ENCODE measurements at places on chromosomes 6 and 20. TPM values are rescaled to one million over a fixed set of nuclear protein-coding genes. Genes with fewer than 3 reads are reported as not detected.

DNA sequence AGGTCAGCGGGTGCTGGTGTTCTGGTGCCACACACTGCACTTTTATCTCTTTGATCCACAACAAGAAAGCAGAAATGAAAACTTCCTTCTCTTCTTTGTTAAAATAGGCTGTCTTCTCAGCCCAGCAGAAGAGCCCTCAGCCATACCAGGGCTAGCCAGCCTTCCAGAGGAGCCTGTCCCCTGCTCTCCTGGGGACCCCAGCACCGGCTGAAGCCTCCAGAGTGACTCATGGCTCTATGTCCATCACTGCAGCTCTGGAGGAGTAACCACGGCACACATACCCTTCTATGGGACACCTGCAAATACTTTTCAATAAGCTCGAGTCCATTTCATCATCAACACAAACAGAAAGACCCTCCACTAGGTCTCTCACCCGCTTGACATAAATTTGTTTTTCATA is 135.6 kb upstream of the CST7 start:
- H3K27me3 ChIP-seq = no peaks in the 10 kb centered on the region
- H3K4me3 ChIP-seq = no peak overlapping the region
- no peaks in the 10 kb centered on the region for H3K36me3 ChIP-seq

- no peak overlapping the region for H3K4me3 ChIP-seq
- no peak for DNase-seq
- H3K4me1 ChIP-seq = no peaks in the 10 kb centered on the region
- H3K27ac ChIP-seq = no peak overlapping the region
- no peaks in the 10 kb centered on the region for H3K36me3 ChIP-seq
- no peaks in the 10 kb centered on the region for H3K27me3 ChIP-seq
Observed at GRCh38 chr6:139903411-139904157, 529.1 kb upstream of the CITED2 start.

DNA sequence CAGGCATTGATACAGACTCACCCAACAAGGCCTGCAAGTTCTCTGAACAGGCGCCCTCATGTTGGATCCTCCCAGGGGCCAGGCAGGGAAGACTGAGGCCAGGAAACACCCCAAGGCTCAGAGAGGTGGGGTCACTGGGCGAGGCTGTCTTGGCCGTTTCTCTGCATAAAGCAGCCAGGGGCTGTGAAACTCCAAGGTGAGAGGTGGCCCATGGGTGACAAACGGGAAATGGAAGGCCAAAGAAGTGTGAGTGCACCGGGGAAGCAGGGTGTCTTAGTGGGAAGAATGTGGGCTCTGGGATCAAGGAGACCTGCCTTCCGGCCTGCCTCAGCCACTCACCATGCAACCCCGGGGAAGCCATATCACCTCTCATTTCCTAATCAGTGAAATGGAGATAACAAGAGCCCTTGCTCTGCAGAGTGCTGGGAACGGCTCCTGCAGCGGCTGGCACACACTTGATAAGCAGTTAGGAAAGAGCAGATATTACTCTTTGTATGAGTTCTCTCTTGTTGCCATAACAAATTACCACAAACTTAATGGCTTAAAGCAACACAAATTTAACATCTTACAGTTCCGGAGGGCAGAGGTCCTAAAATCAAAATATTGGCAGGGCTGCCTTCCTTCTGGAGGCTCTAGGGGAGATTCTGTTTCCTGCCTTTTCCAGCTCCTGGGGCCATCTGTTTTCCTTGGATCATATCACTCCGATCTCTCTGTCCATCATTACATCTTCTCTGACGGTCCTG is 168.6 kb downstream of the NFATC2 start:
- no peak for DNase-seq
- no peaks in the 10 kb centered on the region for H3K36me3 ChIP-seq
- H3K27ac ChIP-seq = no peak overlapping the region
- no peaks in the 10 kb centered on the region for H3K27me3 ChIP-seq

- no peak overlapping the region for H3K4me3 ChIP-seq
- no peaks in the 10 kb centered on the region for H3K36me3 ChIP-seq
- no peak for DNase-seq
- no peak overlapping the region for H3K27ac ChIP-seq
- H3K27me3 ChIP-seq = no peaks in the 10 kb centered on the region
- no peaks in the 10 kb centered on the region for H3K4me1 ChIP-seq
Observed at GRCh38 chr6:47141171-47141570, 99.0 kb upstream of the ADGRF1 start.

DNA sequence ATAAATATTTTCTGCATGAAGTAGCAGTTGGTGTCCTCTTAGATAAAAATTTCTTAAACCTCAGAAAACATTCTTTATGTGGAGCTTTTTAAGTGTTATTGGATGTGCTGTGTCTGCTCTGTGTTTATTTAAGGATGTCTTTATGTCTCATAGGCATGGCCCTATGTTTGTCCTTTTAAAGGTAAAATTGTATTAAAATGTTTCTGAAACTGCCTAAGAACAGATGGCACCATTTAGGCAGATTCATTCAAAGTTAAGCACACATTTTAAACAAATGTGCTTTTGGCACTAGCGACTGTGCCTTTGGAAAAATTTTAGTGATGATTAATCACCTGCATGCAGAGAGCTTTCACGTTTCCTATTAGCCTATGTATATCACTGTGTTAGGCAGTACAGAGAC is 125.2 kb downstream of the KIF6 start:
- no peaks in the 10 kb centered on the region for H3K36me3 ChIP-seq
- H3K4me3 ChIP-seq = no peak overlapping the region
- no peaks in the 10 kb centered on the region for H3K27me3 ChIP-seq
- no peak overlapping the region for H3K27ac ChIP-seq
- DNase-seq = no peak

The GRM4 gene
- not detected for total RNA-seq

DNA sequence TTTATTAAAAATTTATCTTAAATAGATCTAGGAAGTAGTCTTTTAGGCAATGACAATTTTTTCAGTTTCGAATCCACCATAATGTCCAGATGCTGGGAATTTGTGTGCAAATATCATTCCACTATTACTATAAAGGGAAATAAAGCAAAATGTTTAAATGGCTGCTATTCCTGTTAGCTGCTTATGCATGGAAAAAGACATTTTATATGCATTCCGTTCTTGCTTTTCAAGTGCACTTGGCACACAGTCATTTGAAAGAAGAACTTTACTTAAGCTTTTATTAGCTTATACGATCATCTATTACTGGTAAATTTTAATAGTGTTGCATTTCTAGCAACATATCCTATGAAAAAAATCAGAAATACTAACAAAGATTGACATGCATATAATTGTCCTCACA is 42.0 kb downstream of the PRL start:
- H3K4me1 ChIP-seq = peaks cover 5% of the 10 kb centered on the region
- H3K27me3 ChIP-seq = no peaks in the 10 kb centered on the region
- no peaks in the 10 kb centered on the region for H3K36me3 ChIP-seq
- no peak for DNase-seq
- H3K27ac ChIP-seq = no peak overlapping the region

The ZC2HC1B gene
- total RNA-seq = not detected

The RBM24 gene
- 1.3 TPM for total RNA-seq

- H3K4me1 ChIP-seq = no peaks in the 10 kb centered on the region
- H3K27me3 ChIP-seq = no peaks in the 10 kb centered on the region
- DNase-seq = no peak
- H3K27ac ChIP-seq = no peak overlapping the region
Observed at GRCh38 chr6:22091424-22091948, 205.3 kb downstream of the PRL start.

- H3K27me3 ChIP-seq = no peaks in the 10 kb centered on the region
- no peaks in the 10 kb centered on the region for H3K4me1 ChIP-seq
- H3K4me3 ChIP-seq = no peak overlapping the region
- no peak for DNase-seq
- no peak overlapping the region for H3K27ac ChIP-seq
Observed at GRCh38 chr6:9095729-9096128, 660.4 kb upstream of the SLC35B3 start.

All from thoracic aorta (tissue), 2 donors.